GM13977 (cell line): ENCODE measurements at places on chromosomes 5 and 9.

GRCh38 chr9:130183133-130183762, 11.0 kb downstream of the NCS1 start:
- DNase-seq = no peak

DNA sequence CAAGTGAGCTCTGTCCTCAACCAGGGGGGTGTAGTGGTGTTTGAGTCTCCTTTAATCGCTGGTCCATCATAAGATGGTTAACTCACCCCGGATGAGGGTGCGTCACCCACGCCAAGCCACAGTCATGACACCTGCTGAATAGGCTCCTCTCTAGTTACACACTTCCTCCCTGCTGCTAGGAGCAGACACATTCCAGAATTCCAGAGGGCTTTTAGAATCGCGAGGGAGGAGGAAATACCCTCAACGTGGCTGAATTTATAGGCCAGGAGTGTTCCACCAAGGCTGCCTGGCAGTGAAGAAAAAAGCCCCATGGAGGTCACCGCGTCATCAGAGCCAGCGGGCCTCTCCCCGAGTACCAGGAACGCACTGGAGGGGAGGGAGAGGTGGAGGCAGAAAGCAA, 5.1 kb downstream of the GLRX start:
- no peak for DNase-seq

DNA sequence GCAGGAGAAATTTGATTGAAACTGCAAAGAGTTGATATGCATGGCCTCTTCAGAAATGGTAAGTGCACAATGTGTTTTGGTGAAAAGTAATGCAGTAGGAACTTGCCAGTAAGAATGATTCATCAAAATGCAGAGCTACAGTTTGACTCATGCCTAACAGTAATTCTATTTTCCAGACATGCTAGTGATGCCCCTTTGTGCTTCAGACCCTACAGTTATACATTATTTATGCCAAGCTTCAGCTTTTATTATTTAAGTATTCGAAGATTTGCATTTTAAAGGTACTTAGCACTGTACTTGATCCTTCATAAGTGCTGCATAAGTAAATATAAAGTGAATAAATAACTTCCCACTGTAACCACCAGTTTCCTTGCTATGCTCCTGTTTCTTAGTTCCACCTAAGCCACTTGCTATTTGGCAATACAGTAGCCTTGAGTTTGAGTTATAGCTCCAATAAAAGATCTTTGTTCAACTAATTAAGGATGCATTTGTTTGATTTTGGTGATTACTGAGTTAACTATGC, 3.6 kb upstream of the SPATA31E1 start:
- DNase-seq = no peak

DNA sequence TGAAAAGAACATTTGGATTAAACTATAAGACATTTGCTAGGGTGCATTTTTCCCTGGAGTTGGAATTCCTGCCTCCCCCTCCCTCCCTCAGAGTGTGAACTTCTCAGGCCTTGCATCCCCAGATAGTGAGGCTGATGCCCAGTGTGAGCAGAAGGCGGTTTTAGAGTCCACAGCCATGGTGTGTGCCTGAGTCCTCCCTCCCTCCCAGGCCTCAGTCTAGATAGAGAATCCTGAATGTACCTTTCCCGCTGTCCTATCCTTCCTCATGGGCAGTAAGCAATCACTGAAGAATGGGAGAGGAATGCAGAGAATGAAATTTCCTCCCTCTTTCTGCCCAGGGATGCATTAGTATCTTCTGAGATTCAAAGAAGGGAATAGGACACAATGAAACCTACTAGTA, 108.5 kb downstream of the RASGRF2 start:
- DNase-seq = no peak

GRCh38 chr5:35487233-35488025, 130.2 kb upstream of the SPEF2 start:
- DNase-seq = no peak

DNA sequence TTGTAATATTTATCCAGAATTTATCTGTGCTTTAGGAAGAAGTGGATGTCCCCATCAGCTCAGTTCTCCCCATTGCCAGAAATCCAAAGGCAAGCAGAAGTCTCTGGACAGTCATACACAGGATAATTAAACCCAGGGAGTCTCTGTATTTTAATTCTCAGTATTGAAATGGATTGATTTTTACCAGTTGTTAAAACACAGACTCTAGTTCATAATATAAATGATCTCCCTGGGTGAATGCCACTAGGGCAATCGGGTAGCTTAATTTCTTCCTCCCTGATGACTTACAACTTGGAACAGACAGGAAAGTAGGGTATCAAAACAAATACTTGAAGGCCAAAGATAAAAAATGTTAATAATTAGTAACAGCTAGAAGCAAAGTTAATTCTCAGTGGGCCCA, 66.5 kb upstream of the DAP start:
- no peak for DNase-seq

DNA sequence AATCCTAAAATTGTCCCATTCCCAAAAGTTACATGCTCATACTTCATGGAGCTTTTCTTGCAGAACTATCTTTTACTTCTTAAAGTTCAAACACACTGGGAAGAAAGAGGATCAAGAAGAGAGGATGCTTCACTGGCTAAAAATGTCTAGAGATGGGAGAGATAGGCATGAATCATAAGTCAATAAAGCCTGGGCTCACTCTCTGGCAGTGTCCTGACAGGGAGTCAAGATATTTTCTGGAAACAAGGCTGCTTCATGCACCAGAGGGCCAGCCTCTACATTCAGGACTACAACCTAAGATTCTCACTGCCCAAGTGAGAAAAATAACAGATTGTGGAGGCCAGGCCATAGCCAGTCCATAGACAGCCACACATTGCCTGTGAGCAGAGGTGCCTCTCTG, 1358.4 kb downstream of the EFNA5 start:
- DNase-seq = no peak

- no peak for DNase-seq
These were observed 3.3 kb upstream of the IRX1 start for GRCh38 chr5:3592298-3592697.
